ENCODE measurements at places on chromosomes 13 and 19.

- peak; percentile 98 for DNase-seq
These were observed at the start of gene ZNF20 for GRCh38 chr19:12139885-12140544. Gene ZNF20 (minus strand): TSS chr19:12140350. CDS start chr19:12140182, 168 bp downstream.

DNA sequence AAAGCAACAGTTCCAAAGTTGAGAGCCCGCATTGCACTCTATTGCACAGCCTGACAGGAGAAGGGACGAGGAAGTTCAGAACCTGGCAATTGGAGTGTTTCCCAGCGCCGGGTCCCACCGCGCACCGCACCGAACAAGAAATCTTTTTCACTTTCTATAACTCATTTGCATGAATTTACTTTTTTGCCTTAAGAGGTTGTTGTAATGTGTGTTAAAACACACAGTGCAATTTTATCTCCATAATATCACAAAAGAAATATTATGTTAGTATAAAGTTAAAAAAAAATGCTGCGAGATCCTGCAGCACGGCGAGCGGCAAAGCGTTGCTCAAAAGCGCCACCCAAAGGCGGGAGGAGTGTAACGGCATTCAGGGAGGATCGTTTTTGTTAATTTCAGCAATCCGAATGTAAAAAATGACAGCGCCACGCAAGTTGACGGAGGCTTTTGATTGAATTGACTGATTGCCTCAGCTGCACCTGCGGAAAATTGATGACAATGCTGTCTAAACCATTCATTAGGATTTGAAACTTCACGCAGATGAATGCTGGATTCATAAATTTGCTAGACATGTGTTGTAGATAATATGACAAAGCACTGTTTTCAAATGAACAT is 303.6 kb upstream of the ZNF507 start:
- DNase-seq: peak; percentile 75

DNA sequence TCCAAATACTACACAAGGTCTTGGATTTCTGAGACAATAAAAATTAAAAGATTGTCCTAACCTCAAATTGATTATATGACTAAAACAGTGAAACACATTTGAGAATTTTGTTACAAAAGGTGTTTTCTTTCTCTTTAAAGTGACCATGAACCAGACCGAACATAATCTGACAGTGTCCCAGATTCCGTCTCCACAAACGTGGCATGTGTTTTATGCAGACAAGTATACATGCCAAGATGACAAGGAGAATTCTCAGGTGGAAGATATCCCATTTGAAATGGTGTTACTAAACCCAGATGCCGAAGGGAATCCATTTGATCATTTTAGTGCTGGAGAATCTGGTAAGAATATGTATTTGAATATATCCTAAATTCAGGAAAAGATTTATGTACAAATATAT is 10.4 kb downstream of the GPR180 start:
- no peak for DNase-seq

DNA sequence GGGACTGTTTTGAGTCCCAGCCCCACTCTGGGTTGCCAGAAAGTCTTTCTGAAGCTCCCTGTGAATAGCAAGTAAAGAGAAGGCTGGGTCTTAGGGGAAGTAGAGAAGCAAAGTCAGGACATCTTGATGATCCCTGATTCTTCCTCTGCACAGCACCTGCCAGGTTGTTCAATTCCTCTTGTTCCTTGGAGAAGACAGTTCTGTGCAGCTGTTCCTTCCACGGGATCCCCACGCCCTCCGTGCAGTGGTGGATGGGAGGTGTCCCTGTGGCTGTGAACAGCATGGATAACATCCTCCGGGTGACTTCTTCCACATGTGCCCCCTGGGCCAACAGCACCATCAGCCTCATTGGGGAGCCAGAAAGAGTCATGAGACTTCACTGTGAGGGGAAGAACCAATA is 29.1 kb upstream of the IGLON5 start:
- no peak for DNase-seq

- no peak for DNase-seq
These were observed 199.9 kb downstream of the B3GLCT start for GRCh38 chr13:31399690-31400089.

- peak; percentile 88 for DNase-seq
These were observed at the start of gene MCF2L for GRCh38 chr13:112968910-112969691. Gene MCF2L (plus strand): TSS chr13:112969214. CDS start chr13:112969380, 166 bp downstream.

GRCh38 chr13:20927596-20928257 is 25.2 kb upstream of the XPO4 start:
- DNase-seq: no peak

DNA sequence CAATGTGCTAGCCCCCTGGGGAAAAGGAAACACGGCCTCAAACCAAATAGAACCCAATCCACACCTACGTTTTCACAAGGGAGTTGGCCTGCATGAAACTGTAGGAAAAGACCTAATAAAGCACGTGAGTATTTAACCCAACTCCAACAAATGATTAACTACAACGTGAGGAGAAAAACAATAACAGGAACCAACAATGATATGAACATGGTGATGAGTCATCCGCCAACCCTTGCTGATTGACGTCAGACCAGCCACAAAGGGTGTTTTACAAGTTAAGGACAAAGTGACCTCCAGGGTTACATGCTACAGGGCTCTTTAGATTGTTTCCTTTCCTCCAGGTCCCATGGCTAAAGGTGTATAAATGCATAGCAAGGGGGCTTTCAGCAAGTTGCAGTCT is 460.5 kb downstream of the COG6 start:
- DNase-seq: no peak

- peak; percentile 96 for DNase-seq
These were observed at the start of gene ZNF433 for GRCh38 chr19:12035220-12036172. Gene ZNF433 (minus strand): TSS chr19:12035679. CDS start chr19:12035539, 140 bp downstream.

- no peak for DNase-seq
These were observed 8.8 kb upstream of the TNFSF9 start for GRCh38 chr19:6521718-6522646.

DNA sequence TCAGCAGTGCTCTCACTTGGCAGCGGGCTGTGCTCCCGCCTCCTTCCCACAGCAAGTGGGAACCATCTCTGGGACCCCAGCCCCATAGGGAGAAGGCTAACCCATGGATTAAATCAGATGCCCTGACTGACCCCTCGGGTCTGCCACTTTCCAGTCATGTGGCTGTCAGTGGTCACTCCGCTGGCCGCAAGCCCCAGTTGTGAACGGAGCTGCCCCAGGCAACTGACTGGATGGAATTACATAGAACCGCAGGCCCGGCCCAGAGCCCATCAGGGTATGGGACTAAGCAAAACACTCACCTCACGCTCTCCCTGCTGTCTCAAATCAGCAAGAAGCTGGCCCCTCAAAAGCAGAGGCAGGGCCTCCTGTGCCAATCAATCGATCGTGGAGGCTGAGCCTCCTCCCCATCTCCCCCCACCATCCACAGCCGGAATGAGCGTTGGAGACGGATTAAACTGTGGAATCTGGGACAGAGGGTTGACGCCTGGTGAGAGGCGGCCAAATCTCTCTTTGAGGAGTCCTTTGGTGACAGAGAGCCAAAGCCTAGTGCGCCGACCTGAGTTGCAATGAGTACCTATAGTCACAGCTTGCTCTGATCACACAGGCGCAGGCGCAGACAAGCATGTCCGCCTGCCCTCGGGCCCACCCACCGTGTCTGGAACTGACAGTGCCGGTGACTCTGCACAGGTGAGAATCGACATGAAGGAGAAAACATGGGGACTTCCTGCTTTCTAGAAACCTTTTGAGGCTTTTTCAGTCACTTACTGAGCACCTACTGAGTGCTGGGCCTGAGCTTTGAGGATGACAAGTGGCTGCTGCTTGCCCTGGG is 38.7 kb downstream of the PBX4 start:
- DNase-seq: no peak

DNA sequence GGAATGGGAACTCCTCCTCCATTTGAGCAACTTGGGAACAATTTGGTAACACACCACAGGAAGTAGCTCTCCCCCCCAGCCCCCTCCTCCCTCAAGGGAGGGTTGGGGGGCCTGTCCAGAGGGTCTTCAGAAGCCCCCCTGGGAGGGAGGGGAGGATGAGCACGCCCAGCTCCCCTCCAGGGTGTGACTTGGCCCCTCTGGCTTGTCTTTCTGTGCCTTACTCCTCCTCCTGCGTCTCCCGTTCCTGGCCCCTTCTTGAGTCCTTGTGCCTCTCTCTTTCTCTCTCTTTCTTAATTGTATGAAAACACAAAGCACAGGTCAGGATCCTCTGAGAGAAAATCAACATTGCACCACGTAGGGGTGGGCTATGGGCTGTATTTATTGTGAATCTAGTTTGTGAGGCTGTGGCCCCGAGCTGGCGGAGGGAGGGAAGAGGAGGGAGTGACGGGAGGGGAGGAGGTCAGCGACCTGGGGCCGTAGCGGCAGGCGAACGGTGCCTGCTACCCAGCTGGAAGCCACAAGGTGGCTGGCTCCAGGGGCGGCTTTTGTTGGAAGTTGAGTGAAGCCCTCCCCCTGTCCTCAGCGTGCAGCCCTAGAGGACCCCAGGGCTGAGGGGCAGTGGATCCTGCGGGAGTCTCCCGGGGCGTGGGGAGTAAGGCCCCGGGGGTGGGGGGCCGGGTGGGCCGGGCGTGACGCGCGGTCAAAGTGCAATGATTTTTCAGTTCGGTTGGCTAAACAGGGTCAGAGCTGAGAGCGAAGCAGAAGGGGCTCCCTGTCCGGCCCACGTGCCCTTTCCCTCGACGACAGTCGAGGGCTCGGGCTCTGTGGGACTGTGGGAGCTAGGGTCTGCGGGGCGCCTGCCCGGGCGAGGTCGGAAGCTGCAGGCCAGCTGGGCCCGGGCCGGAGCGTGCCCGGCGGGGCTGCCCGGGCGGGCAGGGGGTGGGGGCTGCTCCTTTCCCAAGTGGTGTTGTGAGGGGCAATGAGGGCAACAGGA is 6.4 kb downstream of the LYL1 start:
- DNase-seq: no peak

DNA sequence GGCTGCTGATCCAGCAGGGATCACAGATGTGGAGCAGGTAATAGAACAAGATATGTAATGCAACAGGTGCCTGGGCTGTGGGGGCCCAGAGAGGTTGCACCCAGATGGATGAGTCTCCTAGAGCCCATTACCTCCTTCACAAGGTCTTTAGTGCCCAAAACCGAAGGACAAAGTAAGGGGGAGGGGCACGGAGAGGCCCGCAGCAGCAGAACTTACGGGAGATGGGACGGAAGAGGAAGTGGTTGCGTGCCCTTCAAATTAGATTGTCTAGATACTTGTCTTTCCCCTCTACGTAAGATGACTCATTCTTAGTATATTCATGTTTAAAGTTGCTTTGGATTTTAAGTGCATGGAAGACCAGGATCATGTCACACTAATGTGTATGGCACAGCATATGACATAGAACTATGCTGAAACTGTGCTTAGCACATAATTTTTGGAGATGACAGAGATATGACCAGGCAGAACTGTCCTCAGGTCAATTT is 5.7 kb upstream of the MRPS31 start:
- no peak for DNase-seq

- DNase-seq: no peak
These were observed 34.7 kb upstream of the WDFY2 start for GRCh38 chr13:51549593-51549992.

- no peak for DNase-seq
These were observed 32.9 kb downstream of the TEX26 start for GRCh38 chr13:30965380-30965779.

GRCh38 chr19:34512254-34512822 is 30.8 kb downstream of the WTIP start:
- DNase-seq: no peak

DNA sequence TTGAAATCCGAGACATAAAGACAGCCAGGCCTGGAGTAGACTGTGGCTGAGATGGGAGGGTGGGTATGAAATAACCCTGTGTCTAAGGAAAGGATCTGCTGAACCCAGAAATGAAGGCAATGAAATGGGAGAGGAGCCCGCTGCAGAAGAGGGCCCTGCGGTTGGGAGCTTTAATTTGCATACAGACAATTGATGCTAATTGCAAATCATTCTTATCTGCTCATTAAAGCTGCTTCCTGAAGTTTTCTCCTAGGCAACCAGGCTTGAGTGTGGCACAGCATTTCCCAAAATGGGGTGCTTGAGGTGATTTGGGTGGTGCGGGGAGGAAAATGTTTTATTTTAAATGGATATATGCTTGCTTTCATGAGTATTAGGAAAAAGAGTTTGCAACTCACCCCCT is 55.4 kb downstream of the DPF1 start:
- DNase-seq: no peak

GRCh38 chr19:3160219-3160618 is 18.4 kb upstream of the S1PR4 start:
- no peak for DNase-seq

- DNase-seq: no peak
These were observed 17.4 kb upstream of the SPRYD7 start for GRCh38 chr13:49953560-49953959.

- DNase-seq: no peak
These were observed 163.3 kb downstream of the KDM4B start for GRCh38 chr19:5132206-5132560.

GRCh38 chr13:22866221-22866620 is 314.6 kb upstream of the SGCG start:
- no peak for DNase-seq

- peak; percentile 53 for DNase-seq
These were observed 364.5 kb downstream of the DNAJC15 start for GRCh38 chr13:43387880-43388279.

- DNase-seq: no peak
These were observed 103.7 kb downstream of the MYO16 start for GRCh38 chr13:108733022-108733560.
